ENCODE measurements at places on chromosomes 7 and 10. TPM values are rescaled to one million over a fixed set of nuclear protein-coding genes. Genes with fewer than 3 reads are reported as not detected.

Gene GCK
- polyA plus RNA-seq, result 3.2 TPM

Gene NEURL1
- 1.8 TPM for polyA plus RNA-seq

- no peak for DNase-seq
Observed at GRCh38 chr10:2790396-2791188, 276.8 kb upstream of the PFKP start.

- no peak for DNase-seq
Observed at GRCh38 chr10:117175215-117175900, 21.9 kb upstream of the KCNK18 start.

- no peak for DNase-seq
Observed at GRCh38 chr10:71074176-71074755, 138.1 kb upstream of the UNC5B start.

- DNase-seq, result no peak
Observed at GRCh38 chr7:139774376-139774775, 3.4 kb downstream of the HIPK2 start.

DNA sequence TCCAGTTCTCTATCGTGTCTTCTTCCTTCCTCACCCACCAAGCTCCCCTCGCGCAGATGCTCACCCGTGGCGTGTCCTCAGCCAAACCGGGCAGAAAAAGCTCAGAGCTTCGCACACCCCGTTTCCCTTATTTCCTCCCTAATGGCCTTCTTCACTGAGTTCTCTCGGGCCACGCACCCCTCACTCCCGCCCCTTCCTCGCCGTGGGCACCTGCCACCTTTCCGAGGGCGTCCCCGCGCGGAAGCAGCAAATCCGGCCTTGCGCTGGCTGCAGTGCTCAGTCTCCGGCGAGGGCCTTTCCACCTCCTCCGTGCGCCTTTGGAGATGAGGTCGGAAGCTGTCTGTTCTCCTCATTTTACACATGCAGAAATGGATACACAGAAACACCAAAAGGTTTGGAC is 12.4 kb upstream of the CALML3 start:
- DNase-seq, result no peak
